ENCODE measurements at places on chromosomes 5 and 9.

GRCh38 chr5:95817430-95817829, 5.1 kb downstream of the GLRX start:
- DNase-seq: no peak

DNA sequence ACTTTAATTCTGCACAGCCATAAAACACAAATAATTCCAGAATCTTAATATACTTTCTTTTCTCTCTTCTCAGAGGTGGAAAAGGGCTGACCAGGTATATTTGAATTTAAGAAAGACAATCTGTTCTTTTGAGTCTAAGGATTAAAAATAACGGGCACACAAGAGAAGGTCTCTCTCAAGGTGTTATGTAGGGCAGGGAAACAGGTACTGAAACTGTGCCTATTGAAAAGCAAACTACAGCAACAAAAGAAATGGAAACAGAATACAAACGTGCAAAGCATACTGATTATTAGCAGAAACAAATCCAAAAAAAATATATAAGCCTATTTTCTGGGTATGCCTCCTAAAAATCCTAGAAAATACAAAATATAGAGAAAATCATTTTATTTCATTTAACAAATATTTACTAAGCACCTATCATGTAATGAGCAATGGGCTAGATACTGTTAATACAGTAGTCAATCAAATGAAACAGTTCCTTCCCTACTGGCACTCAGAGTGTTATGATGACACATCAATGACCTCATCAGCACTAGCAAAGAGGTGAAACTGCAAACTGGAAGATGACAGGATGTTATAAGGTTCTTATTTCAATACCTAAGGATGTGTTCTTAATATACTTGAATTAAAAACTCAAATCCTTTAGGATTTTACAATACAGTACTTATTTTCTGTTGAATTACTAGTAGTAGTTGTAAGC, 87.7 kb downstream of the AUH start:
- peak; percentile 10 for DNase-seq

DNA sequence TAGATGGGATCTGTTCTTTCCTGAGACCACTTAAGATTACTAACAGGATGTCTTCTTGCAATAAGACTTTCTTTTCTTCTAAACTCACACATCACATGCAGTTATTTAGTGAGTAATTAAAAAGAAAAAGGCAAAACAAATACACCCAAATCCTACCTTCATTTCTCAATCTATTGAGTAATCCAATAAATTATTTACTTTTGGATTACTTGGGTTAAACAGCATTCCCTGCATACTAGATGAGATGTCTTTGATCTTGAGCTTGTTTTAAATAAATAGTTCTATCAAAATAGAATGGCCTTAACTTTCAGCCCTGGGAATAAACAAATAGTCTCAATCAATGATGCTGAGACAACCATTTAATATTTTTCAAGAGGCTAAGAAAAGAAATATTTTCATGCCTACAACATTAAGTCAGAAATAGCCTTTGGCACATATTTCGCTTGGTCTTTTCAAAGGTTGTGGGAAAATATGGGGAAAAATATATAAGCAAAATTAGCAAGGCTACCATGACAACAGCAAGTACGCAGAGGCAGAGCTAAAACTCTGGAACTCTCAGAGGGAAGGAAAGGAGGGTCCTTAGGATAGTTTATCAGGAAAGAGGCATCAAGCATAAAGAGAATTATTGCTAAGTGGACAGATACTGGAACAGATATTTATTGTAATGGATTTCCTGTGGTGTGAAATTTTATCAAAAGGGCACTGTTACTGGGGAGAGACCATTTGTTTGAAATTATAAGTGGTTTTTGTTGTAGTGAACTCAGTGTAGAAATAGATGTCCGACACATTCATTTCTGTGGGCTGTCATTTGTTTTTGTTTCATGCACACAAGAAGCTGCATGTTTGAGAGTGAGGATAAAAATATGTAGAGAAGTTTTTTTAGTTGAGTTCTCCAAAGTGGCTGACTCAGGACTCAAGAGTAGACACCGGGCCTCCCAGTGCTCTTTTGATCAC, 70.2 kb upstream of the CDH6 start:
- no peak for DNase-seq

DNA sequence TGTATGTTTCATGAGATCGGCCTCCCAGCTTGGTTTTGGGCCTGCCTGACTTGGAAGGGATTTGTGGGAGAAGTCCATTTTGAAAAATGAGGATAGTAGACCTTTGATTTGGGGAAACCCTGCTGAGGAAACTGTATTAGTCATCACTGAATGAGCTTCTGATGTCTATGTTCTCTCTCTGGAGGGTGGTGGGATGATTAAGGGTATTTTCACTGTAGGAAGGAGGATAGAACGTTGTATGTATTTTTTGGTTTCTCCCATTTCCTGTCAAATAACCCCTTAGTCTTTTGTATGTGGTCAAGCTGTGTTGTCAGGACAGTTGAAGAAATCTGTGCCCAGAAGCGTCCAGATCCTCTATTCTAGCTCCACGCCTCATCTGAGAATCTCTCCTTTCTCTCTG, 151.9 kb downstream of the INSYN2B start:
- DNase-seq: no peak

DNA sequence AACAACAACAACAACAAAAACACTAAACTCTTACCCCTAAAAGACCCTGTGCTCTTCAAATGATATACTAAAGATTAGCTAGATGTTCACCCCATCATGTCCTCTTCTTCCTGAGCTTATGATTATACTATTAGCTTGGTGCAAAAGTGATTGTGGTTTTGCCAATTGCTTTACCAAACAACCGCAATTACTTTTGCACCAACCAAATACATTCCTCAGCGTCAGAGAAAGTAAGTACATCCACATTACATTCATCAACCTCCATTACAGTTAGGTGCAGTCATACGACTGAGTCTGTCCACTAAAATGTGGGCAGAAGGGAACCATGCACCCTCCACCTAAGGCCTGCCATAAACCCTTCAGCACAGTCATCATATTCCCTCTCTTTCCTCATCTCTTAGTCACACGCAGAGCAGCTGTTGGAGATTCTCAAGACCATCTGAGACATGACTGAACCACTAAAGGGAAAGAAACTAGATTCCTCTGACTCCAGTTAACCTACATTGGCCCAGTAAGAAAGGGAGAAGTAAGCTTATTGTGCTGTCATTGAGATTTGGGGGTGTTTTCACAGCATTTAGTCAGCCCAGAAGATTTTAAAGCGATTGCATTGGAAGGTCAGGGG, 181.6 kb upstream of the TLE4 start:
- no peak for DNase-seq

- DNase-seq: no peak
Observed at GRCh38 chr5:135678640-135679268, 100.0 kb upstream of the CXCL14 start.

- DNase-seq: peak; percentile 11
Observed at GRCh38 chr9:137761032-137761431, 116.5 kb upstream of the CACNA1B start.

- DNase-seq: no peak
Observed at GRCh38 chr9:89956907-89957306, 352.1 kb downstream of the GADD45G start.

GRCh38 chr5:179905161-179905560, 2.5 kb downstream of the TBC1D9B start:
- DNase-seq: no peak

DNA sequence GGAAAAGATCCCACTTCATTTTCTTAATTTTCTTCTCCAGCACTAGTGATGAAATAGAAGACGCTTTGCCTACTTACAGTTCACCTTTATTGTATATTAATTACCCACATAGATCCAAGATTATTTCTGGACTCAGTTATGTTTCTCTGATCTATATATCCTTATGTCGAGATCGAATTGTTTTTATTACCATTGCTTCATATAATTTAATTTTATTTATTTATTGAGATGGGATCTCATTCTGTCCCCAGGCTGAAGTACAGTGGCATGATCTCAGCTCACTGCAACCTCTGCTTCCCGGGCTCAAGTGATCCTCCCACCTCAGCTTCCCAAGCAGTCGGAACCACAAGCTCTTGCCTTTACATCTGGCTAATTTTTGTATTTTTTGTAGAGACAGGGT, 121.3 kb downstream of the UGCG start:
- DNase-seq: no peak

DNA sequence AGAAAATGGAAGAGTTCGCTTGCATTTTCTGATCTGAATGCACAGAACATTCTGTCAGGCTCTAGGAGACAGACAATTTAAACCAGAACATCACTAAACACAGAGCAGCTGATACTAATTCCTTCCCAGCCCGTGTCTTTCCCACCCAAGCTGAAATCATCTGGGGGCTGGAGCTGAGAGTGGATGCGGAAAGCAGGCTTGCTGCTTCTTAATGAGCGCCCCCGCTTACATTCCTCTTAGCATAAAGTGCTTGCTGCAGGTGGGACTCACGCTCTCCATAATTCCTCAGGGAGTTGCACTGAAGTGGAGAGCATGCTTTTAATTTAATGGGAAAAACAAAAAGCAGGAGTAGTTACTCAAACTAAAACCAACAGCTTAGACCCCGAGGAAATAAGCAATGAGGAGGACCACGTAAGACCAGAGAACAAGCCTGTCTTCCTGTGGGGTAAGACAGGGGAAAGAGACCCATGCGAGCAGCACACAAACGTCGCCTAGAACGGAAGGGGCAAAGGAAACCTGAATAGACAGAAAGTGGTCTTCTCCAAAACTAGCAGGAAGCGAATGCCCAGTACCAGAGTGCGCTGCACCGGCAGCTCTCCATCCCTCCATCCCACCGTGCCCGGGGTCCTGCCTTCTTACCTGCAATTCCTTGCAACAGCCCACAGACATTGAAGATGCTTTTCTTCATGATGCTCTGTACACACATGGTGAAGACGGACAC, 139.3 kb downstream of the LHFPL2 start:
- DNase-seq: no peak

DNA sequence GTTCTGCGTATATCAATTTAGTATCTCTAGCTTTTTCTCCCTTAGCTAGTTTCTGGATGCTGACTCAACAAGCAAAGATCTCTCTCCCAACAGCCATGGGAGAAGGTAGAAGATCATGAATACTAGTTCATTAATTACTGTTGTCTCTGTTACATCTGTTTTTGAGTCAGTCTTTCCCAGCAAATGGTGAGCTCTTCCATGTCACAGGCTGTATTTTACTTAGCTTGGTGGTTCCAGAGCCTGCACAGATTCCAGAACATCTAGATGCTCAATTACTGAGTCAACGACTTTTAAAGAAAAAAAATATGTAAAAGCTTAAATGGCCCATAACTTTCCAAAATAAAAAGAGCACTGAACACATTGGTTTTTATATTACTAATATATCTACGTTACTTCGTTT, 307.2 kb downstream of the NSG2 start:
- DNase-seq: no peak

GRCh38 chr5:173395257-173395932, 67.2 kb upstream of the STC2 start:
- DNase-seq: no peak

- no peak for DNase-seq
Observed at GRCh38 chr9:37969130-37969529, 65.2 kb upstream of the SLC25A51 start.
